ENCODE measurements at places on chromosomes 4 and X. TPM values are rescaled to one million over a fixed set of nuclear protein-coding genes. Genes with fewer than 3 reads are reported as not detected.

Gene ATP1B4
- not detected for total RNA-seq

Gene RNF212
- 1.2 TPM for total RNA-seq

Gene ZNF185
- total RNA-seq: 6.5 TPM

Gene TLR3
- 0.37 TPM for total RNA-seq

Gene CLGN
- total RNA-seq: 5.0 TPM

Gene VEGFD
- 0.32 TPM for total RNA-seq

Gene UNC5C
- total RNA-seq: not detected

Gene KIAA0232
- total RNA-seq: 8.2 TPM

Gene UGT2B11
- not detected for total RNA-seq

Gene MTNR1A
- total RNA-seq: 0.50 TPM

Gene PRKG2
- total RNA-seq: 0.83 TPM

Gene TMSB4X
- total RNA-seq: 5,655 TPM

Gene TAF7L
- not detected for total RNA-seq

Gene MAGEA2
- total RNA-seq: not detected

Gene XKRX
- total RNA-seq: 0.27 TPM

Gene NAT8L
- 13.1 TPM for total RNA-seq

Gene IL13RA1
- total RNA-seq: 49.5 TPM

Gene PCDH10
- 0.09 TPM for total RNA-seq

Gene PABPC1L2B
- total RNA-seq: not detected

Gene EVC2
- 2.3 TPM for total RNA-seq

Gene PIR
- total RNA-seq: 49.8 TPM

Gene MAMLD1
- 10.0 TPM for total RNA-seq

Gene SMARCA1
- total RNA-seq: 40.8 TPM
